ENCODE measurements at places on chromosomes 1 and 21.

DNA sequence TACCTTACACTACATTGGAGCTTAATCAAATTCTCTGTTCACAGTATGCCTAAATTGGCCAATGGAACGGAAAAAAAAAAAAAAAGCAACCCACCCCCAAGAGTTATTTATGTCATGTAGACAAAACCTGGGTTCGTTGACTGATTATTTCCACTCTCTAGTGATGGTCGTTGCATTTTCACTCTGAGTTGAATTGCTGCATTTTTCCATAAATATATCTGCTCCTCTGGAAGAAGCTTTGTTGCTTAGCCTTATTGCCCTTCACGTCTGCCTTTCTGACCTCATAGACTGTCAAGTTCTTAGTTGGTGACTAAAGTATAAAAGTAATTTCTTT is 90.2 kb upstream of the RUNX1 start:
- DNase-seq, result no peak

DNA sequence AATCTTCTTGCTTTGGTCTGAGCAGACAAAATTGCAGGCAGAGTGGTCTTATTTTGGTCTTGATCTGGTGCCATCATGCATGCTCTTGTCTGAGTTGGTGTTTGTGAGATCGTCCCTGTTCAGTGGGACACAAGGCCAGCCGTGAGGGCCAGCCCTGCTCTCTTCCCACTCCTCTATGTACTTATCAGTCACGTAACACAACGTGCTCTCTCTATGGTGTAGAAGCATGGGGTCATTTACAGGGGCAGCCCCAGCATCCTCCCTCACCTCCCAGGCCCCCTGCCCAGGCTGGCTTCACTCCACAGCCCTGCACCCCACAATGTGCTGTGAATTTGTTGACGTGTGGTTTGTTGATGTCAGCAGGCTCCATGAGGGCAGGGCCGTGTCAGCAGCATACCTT is 18.3 kb upstream of the UTS2 start:
- DNase-seq, result no peak

GRCh38 chr1:60952612-60953111 is 129.7 kb upstream of the NFIA start:
- no peak for DNase-seq

DNA sequence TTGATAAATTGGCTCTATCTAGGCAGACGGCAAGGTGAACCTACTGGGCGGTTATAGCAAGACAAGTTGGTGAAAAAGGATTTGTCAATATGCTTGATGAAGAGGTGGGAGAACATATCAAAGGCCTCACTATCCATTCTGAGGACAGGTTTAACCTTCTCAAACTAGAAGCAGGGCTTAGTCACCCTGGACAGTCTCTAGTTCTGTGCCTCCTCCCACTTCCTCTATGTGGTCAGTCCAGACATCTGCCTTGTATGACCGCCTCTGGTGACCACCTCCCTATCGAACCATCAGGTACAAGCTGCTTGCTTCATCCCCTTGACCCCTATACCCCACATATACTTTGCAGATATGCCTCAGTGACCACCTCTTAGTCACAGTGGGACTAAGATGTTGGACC is 2.3 kb upstream of the SCYL3 start:
- DNase-seq, result peak; percentile 54

DNA sequence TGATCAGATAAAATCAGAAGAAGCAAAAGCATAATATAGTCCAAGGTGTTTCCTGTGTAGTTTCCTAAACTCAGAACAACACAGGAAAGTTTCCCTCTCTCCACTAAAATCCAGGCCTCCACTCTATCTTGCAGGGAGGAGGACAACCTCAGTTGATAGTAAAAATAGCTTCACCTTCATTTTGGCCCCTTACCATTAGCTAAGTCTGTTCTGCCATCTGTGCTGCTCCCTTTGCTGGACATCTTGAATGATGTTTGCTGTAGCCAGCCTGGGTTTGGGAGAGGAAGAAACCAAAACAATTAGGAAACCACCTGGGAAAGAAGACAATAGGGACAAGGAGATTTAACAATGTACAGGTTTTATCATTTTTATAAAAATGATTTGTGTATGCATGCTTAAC is 18.6 kb downstream of the DCAF8 start:
- DNase-seq, result no peak

All from suppressor macrophage treated with lipopolysaccharide for 1 hour (primary cell).